ENCODE measurements at places on chromosomes 12 and 14.

DNA sequence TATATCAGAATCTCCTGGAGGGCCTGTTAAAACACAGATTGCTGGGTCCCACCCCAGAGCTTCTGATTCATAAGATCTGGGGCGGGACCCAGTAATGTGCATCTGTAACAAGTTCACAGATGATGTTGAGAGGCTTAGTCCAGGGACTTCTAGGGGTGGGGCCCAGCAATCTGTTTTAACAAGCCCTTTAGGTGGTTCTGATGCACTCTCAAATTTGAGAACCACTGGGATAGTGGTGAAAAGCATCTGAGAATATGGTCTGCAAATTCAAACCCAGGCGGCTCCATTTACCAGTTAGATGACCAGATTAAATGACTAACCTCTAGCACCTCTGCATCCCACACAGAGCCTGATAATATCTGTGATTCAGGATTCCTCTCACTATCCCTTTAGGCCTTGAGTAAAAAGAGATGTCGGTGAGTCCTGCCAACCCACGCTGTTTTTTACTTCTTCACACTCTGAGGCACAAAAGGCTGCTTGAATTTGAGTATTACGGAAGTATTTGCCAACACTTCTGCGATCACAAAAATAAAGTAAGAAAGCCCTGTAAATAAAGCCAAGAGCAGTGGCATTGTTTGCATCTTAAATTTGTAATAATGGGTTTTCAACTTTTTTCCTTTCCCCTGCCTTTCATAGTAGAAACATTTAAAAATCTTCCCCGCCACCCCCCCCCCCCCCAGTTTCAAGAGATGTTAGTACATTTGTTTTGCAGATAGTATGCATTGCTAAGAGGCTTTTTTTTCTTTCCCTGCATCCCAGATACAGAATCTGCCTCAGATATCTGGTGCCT is 1.8 kb upstream of the FRS2 start:
- no peak for DNase-seq

- no peak for DNase-seq
Measured at GRCh38 chr14:104822821-104823615, 22.1 kb downstream of the ZBTB42 start.

DNA sequence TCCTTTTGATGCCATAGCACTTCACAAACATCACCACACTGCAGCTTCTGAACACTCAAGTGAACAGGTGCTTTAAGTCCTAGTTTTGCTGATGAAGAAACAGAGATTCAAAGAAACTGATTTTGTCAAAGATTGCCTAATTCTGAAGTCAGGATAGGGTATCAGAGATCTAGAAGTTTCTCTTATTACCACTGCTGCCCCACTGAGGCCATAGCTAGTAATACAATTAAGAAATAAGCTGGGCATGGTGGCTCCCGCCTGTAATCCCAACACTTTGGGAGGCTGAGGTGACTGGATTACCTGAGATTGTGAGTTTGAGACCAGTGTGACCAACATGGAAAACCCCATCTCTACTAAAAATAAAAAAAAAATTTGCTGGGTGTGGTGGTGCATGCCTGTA is 458.3 kb upstream of the SEL1L start:
- DNase-seq = no peak

DNA sequence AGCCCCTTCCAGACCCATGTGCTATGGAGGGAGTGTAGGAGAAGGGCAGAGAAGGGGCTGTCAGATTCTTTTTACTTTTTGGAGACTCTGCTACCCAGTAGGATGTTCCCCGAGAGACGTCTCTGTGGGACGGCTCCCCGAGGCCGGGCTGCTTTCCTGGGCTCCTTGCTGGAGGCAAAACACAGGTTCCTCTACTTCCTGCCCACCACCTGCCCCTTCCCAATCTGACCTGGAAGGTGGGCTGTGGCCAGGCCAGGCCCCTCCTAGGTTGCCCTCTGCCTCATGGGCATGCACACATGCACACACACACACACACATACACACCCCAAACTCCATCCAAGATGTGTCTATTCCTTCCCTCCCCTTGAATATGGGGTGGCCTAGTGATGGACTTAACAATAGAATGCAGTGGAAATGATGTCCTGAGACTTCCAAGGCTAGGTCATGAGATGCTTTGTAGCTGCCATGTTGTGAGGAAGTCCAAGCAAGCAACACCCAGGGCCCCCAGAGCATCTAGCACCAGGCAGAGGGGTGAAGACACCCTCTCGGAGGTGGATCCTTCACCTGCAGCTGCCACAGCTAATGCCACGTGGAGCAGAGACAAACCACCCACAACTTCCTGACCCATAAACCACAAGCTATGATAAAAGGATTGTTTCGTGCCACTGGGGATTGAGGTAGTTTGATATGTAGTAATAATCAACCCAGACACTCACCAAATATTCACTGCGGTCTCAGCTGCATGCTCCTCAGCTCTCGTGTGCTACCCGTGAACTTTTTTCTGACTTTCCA is 1.6 kb upstream of the ASB2 start:
- DNase-seq = no peak

- DNase-seq = no peak
Measured at GRCh38 chr12:76274420-76275083, 73.7 kb downstream of the BBS10 start.

DNA sequence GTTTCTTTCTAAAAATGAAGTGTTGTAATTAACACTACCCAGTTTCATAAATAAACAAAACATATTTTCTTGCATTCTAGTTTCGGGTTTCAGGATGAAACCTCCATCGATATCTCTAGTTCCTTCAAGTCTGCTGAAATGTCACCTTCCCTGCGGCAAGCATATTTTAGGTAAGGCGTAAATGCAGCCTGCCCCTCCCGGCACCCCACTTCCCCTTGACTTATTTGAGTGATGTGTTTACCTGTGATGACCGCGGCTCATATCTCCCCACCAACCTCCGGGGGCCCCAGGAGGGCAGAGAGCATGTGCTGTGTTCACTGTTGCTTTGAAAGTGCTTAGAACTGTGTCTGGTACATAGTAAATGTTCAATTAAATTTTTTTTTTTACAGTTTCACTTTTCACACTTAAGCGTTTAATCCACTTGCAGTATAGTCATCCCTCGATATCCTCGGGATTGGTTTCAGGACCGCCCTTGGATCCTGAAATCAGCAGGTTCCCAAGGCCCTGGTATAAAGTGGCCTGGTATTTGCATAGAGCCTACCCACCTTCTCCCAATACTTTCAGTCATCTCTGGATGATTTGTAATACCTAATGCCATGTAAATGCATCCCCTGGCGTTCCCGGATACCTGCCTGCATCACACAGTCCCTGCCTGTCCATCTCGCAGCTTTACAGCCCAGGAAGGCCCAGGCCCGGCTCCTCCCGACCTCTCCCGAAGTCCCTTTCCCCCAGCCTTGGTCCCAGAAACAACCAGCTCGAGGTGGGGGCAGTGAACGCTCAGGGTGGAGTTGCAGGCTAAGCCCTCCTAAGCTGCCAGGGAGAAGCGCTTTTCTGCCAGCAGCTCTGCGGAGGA is 40.2 kb upstream of the FBRSL1 start:
- no peak for DNase-seq

DNA sequence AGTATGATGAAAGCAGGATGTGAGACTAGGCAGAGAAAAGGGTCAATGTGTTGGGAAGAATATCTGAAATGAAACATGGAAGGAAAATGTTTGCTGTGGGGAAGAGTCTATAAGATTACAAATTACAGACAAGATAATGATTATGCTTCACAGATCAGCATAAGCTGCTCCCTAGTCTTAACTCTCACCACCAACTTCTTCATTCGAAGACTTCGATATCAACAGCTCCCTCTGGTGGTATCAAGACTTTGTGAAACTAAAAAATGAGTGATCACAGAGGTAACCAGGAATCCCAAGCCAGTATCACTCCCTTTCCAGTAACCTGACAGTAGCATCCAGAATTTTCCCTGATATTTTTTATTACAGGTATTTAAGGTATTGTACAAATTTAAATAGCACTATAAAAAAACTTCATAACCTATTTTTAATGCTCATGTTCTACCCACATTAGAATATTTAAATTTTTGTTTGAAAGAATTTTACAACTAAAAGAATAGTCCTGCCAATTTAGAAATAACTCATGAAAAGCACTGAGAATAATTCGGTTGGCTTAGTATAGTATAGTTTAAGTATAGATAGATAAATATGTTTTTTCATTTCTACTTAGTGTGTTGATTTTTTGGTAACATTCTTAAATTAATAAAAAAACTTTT is 84.4 kb downstream of the C2CD5 start:
- DNase-seq = peak; percentile 24

- DNase-seq = no peak
Measured at GRCh38 chr14:76774821-76775694, 13.8 kb downstream of the VASH1 start.

DNA sequence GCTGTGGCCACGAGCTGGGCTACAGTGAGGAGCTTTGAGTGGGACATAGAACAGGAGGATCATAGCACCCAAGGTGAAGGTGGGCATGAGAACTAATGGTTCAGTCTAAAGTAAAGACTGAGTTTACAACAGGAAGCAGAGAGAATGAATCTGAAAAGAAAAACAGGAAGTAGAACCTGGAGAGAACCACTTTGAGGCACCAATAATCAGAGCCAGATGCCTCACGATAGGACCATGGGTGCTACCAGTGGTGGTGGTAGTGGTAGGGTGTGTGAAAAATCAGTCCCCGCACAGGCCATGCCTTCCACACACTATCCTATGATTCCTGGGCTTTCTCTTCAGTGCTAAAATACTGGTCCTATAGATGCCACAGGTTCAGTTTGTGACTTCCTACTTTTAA is 293.6 kb downstream of the AKAP6 start:
- no peak for DNase-seq
